GM12878 (cell line): ENCODE measurements at places on chromosomes 12 and 14. TPM values are rescaled to one million over a fixed set of nuclear protein-coding genes. Genes with fewer than 3 reads are reported as not detected.

DNA sequence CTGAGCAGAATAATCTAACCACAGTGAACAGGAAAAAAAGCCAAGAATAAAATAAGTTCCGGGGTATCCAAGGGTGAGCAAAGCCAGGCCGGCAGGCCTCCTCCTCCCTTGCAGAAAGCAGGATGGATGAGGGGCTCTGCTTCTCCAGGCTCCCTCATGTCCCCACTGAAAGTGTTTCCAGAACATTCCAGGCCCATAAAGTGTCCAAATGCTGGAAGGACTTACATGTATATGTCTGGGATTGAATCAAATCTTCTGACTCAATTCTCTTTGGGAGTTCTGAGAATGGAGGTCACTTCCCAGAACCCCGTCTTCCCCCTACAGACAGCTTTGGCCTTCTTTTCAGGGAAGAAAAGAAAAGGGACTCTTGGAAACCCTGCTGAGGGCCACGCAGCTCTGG lies 25.0 kb upstream of the BDKRB1 start:
- DNase-seq = no peak

Gene KCNH3
- 0.08 and 0.29 TPM in 2 replicates for total RNA-seq

Gene TSPAN11
- 0.05 TPM in 1 of 2 replicates, not detected in the other for total RNA-seq

DNA sequence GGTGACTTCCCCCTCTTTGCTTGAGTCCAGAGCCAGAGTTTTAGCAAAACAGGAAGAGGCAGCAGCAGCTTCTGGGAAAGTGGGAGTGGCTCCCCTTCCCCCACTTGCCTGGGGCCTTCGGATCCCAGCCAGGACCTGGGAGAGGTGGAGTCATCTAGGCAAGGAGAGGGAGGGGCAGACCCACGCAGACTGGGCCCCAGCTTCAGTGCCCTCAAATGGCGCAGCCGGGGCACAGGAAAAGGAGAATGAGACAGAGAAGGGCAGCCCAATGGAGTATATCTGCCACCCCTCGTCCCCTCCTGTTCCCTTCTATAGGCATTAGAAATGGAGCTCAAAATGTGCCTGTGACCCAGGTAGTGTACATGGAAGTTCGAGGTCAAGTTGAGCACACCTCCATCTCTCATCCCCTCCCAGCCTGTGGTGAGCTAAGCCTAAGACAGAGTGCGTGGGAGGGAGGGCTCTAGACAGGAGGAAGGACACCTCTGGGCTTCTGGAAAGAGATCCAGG lies 9.3 kb upstream of the HDAC7 start:
- DNase-seq = no peak

- DNase-seq = no peak
These were observed 7.6 kb upstream of the ZNF410 start for GRCh38 chr14:73879027-73879426.
